ENCODE measurements at places on chromosomes 4 and X.
A peak's percentile ranks its signal among the peaks of the same experiment; 100 is the strongest.

GRCh38 chrX:69103539-69103938 is 61.7 kb downstream of the PJA1 start:
- DNase-seq, result no peak

DNA sequence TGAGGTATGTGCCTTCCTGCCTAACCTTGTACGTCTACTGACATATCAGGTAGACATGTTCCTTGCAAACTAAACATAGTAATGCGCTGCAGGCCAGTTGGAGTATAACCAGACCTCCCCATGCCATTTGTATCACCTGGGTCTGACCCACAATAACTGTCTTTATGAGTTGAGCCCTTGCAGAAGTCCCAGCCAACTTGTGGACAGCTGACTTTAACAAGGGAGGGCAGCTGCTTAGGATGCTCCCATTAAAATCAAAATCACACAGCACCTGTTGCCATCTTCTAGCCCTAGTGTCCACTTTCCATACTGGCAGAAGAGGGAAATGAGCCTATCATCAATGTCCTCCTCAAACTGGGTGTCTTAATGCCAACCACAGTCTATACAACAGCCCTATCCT is 41.6 kb downstream of the KANTR start:
- no peak for DNase-seq

- peak; percentile 55 for DNase-seq
These were observed 195.2 kb upstream of the C1QTNF7 start for GRCh38 chr4:15232366-15233263.

GRCh38 chr4:24796620-24797019 is 1.2 kb downstream of the SOD3 start:
- DNase-seq, result no peak
